ENCODE measurements at places on chromosomes 13 and 19. TPM values are rescaled to one million over a fixed set of nuclear protein-coding genes. Genes with fewer than 3 reads are reported as not detected.

- DNase-seq, result no peak
Observed at GRCh38 chr19:39828015-39828653, 5.8 kb downstream of the DYRK1B start.

- DNase-seq, result no peak
Observed at GRCh38 chr13:40024967-40025714, 369.7 kb downstream of the COG6 start.

DNA sequence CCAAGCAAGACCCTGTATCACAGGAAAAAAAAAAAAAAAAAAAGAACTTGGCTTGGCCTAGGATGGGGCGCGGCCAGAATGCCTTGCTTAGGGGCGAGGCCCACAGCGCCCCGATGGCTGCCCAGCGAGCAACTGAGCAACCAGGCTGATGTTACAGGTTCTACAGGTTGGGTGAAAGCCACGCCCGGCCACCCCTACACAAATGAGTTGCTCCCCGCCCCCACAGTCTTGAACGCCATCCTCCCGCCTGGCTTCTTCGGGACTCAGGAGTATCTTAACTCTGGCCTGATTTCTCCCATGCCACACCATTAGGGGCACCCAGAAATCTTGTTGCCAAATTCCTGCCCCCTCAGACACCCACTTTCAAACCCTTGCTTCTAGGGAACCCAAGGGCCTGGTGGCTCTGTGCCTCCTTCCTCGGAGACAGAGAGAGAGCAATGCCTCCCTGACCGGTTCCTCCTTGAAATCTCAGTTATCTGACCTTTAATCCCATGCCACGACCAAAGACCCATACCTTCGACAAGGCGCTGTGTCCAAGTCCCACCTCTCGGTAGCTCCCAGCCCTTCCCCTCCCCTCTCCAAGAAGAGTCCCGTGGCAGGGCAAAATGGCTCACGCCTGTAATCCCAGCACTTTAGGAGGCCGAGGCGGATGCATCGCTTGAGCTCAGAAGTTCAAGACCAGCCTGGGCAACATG is 1.1 kb upstream of the CBLC start:
- no peak for DNase-seq

GRCh38 chr13:113647351-113648215 is 10.4 kb downstream of the ATP4B start:
- DNase-seq, result no peak

DNA sequence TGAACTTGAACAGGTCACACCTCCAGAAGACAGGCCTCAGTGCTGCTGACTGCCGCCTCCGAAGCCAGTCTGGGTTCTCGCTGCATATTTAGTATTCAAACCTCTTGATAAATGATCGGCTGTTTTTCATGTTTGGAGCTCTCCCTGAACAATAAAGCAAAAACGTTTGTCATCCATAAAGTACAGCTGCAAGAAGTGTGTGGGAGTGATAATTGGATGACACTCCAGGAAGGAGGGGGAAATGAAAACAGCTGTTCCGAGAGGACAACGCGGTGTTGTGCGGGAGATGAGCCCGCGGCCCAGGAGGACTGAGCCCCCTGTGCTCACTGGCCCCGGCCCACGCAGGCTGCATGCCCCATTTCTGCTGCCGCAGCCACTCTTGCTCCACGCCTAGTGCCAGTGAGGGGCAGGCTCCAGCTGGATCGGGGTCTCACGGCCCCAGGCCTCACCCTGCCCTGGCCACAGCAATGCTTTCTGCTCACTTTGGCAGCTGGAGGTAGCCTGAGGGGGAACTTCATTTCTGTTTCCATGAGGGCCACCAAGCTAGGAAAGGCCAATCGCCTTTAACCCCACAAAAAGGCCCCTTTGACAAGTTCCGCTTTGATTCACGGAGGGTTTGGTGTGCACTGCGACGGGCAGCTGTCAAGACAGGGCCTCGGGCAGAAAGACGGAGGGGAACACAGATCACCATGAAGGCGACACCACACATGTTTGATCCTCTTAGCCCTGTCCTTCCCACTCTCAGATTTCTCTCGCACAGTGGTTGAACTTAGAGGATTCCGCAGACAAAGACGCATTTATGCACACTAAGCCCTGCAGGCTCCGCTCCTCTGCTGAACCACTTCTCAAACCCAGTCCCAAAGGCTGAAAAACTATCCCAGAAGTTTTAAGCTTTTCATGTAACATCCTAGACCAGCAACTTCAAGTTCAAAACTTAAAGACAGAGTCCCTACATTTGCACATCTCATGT is 537.6 kb downstream of the EFNB2 start:
- no peak for DNase-seq

DNA sequence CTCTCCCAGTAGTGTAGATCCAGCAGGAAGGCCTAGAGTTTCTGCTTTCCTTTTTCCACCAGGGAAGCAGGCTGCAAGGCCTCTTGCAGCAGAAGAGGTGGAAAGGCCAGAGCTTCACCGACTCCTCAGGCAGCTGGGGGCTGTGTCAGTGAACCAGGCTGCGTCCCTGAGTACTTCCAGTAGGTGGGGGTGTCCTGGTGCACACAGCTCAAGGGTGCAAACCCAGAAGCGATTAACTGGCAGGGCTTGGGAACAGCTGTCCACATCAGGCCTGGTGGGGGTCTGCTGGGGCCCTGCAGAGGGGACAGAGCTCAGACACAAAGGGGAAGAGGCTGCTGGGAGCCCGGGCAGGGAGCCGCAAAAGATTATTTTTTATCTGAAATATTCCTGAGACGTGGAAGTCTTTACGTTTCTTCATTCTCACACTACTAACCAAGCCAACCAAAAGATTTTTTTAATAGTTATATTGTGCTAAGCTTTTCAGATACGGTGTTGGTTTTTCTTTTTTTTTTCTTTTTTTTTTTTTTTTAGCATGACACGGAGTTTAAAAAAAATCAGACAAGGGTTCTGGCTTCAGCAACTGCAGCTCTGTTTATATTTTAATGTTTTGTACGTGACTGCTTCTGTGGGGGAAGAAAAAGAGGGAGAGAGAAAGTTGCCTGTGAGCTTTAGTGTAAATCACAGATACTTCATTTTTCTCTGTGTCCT is 11.0 kb downstream of the TSHZ3 start:
- no peak for DNase-seq

GRCh38 chr13:27839809-27840467 is 47.7 kb downstream of the GSX1 start:
- no peak for DNase-seq

- DNase-seq, result no peak
Observed at GRCh38 chr13:73129023-73129422, 70.2 kb downstream of the KLF5 start.

- DNase-seq, result no peak
Observed at GRCh38 chr13:110497003-110497402, 64.5 kb downstream of the RAB20 start.

GRCh38 chr13:26067601-26068000 is 15.8 kb upstream of the SHISA2 start:
- no peak for DNase-seq

DNA sequence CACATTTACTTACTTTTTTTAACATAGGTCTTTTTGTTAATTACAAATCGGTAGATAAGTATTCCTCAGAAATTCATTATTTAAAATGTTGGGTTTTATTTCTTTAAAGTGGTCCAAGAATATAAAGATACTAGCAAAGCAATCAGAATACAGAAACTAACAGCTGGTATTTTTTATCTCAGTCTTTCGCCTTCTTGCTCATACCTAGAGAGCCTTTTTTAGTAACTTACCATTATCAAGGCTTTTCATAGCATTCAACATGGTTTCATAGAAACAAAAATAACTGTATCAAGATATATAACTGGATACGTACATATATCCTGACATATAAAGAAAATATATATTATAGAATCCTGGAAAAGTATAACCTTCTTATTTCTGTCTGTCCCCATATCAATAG is 227.8 kb upstream of the MIR17HG start:
- no peak for DNase-seq

GRCh38 chr19:31352782-31353651 is 3.8 kb upstream of the TSHZ3 start:
- no peak for DNase-seq

DNA sequence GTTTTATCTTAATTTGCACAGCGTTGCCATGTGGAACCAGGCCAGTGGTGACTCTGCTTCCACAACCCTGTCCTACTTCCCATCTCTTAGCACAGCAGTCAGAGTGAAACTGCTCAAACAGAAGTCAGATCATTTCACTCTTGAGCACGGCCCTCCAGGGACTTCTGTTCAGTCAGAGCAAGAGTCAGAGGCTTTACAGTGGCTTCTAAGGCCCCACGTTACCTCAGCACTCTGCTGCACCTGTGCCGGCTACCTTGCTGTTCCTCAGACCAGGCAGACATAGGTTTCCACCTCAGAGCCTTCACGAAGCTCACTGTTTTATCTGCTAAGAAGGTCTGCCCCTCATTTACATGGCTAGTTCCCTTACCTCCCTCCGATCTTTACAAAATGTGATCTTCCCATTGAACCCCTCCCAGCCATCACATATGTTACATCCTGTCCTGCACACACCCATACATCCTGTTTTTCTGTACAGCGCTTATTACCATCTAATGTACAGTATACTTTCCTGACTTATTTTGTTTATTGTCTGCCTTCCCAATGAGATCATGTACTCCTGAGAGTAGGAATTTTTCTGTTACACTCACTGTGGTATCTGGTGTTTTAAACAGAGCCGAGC is 41.6 kb downstream of the TM9SF2 start:
- peak; percentile 92 for DNase-seq

GRCh38 chr19:46813839-46814358 is 25.5 kb upstream of the SLC1A5 start:
- DNase-seq, result no peak

DNA sequence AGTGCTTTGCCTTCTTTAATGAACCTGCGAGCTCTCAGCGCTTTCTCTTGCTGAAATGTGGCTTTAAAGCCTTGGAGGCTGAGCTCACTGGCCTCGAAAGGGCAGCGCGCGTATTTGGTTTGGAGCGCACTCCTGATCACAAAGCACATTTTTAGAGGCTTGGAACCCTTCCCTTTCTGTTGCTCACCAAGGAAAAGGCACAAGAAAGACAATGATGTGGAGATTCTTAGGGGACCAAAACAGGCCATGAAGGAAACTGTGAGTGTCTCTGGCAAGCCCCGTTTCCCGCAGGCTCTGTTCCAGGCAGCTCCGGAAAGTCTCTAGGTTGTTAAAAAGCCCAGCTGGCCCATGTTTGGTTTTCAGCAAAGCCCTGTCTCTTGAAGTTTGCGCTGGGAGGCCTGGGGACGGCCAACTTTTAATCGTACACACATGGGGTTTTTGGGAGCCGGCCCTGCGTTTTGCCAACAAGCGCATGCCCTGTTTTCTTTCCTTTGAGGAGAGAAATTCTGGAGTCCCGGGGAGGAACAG is 9.4 kb upstream of the SPC24 start:
- no peak for DNase-seq

- DNase-seq, result no peak
Observed at GRCh38 chr13:62299988-62300387, 884.3 kb upstream of the PCDH20 start.

GRCh38 chr19:38142176-38143035 is 81.6 kb downstream of the DPF1 start:
- no peak for DNase-seq

- no peak for DNase-seq
Observed at GRCh38 chr13:104143760-104144416, 1077.7 kb upstream of the SLC10A2 start.

DNA sequence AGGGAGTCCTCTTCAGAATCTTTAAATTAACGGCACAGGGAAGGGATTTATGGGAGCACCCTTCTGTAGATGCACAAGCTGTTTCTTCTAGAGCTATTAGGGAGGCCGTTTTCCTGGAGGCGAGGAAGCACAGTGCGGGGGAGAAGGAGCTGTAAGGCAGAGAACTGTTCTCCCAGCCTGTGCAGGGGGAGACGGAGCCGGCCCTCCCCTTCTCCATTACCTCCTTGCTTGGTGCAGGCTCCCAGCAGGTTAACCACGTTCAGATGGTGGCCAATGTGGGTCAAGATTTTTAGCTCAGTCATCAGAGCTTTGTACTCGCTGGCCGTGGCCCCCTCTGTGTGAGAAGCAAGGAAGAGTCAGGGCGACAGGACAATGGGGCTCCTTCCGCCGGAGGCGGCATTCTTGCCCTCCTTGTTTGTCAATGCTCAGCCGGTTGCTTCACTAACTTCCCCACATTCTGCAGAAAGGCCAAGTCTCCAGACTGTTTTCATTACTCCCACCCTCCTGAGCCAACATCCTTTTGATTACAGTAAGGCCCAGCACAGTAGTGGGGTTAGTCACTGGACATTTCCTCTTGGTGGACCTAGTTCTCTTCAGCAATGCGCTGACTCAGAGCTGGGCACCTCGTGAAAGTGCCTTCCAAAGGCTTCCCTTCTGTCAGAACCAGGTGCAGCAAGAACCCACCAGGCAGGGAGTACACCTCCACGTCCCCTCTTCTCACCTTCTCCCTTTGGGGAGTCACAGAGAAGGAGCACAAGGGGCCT is 165.4 kb downstream of the FLT1 start:
- DNase-seq, result no peak

GRCh38 chr13:40311356-40312101 is 354.9 kb downstream of the FOXO1 start:
- no peak for DNase-seq

DNA sequence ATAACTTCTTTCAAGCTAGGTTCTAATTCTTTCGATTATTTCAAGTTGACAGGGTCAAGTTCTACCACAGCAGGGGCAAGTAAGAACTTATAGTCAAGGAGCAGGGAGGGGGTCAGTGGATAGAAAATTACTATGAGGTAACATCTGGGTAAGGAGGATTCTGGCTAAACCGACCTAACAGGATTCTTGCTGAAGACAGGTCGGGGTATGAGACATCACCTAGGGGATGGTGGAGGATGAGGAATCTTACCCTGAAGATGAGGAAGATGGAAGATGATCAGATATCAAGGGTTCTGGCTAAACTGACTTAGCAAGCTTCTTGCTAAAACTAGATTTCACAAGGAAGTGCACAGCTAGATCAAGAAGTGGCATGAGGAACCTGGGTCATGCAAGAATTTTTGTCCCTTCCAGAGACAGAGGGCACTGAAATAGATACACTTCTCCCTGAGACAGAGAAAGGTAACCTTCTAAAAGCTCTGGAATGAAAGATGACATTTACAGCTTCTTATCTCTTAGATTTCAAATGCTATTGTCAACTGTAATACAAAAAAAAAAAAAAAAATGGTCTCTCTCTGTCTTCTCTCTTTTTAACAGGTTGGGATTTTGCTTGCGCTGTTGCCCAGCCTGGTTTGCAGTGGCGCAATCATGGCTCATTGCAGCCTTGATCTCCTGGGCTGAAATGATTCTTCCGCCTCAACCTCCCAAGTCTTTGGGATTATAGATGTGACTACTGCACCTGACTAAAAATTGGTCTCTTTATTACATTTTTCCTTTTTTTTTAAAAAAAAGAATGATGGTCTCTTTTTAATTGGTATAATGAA is 9.6 kb upstream of the METTL21C start:
- no peak for DNase-seq

The LRRC4B gene
- not detected for total RNA-seq

The PSG2 gene
- total RNA-seq, result not detected

The MTUS2 gene
- total RNA-seq, result not detected

The ZNF134 gene
- total RNA-seq, result 10.8 TPM

The SIAH3 gene
- not detected for total RNA-seq

The PPP1R13L gene
- 10.0 TPM for total RNA-seq

The ZNF471 gene
- not detected for total RNA-seq

The PSG6 gene
- total RNA-seq, result not detected

The ZNF224 gene
- total RNA-seq, result 15.3 TPM

The CYP4F22 gene
- not detected for total RNA-seq

The MIA gene
- not detected for total RNA-seq
